DMS153 (cell line): ENCODE measurements at places on chromosomes 4 and X.

- no peak for DNase-seq
Measured at GRCh38 chr4:134812611-134813010, 611.0 kb upstream of the PABPC4L start.

DNA sequence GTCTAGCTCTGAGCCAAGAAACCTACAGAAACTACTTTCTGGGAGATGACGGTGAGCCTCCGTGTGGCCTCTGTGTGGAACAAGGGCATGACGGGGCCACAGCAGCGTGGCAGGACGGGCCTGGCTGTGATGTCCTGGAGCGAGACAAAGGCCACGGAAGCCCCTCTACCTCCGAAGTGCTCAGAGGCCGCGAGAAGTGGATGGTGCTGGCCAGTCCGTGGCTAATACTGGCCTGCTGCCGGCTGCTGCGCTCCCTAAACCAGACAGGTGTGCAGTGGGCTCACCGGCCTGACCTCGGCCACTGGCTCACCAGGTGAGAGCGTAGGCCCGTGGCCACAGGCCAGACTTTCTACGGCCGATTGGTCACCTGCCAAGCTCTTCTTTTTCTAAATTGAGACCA lies 24.6 kb downstream of the PIGG start:
- DNase-seq, result no peak

GRCh38 chr4:122119739-122120138 lies 32.4 kb upstream of the BLTP1 start:
- no peak for DNase-seq

GRCh38 chr4:152850377-152850776 lies 70.6 kb downstream of the ARFIP1 start:
- no peak for DNase-seq

DNA sequence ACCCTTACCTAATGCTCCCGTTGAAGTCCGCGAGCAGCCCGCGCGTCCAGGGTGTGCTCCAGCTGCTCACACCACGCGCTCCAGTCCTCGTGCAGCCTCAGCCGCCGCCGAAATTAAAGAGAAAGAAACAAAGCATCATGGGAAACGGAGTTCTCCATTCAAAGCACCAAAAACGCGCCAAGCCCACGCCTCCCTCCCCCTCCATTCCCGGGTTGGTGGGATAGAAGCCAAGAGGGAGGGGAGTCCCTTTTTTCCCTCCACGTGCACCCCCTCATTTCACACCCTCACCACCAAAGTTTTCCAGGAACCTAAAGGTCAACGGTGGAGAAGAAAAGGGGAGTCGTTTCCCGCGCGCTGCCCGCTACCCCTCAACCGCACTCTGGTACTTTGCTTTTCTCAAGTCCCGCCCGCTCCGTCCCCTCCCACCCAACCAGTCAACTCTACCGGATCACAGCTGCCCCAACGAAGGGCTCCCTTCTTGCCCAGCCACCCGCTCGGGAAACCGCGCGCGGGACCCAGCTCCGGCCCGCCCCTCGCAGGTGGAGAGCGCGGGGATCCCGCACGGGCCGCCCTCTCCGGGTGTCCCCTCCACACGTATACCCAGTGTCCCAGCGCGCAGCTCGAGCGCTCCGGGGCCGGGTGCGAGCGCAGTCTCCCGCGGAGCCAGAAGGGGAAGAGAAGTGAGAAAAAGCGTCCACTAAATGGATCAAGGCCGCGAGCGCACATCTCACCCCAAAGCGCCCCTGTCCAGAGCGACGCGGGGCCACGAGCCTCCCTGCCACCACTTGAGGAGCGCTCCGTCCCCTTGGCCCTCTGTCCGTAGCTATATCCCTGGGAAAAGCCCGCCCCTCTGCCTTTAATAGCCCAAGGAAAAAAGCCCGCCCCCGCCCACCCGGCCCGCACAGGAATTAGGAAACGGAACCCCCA lies 65.1 kb upstream of the CCDC160 start:
- no peak for DNase-seq

GRCh38 chr4:183492791-183493222 lies 12.1 kb upstream of the ING2 start:
- no peak for DNase-seq

- DNase-seq, result peak; percentile 25
Measured at GRCh38 chr4:52870225-52870624, 8.1 kb downstream of the RASL11B start.

- no peak for DNase-seq
Measured at GRCh38 chrX:107773206-107773605, 2.4 kb downstream of the TSC22D3 start.

GRCh38 chr4:5126857-5127256 lies 75.6 kb downstream of the STK32B start:
- DNase-seq, result no peak

GRCh38 chr4:76738086-76738931 lies 159.6 kb downstream of the SOWAHB start:
- DNase-seq, result no peak

- no peak for DNase-seq
Measured at GRCh38 chr4:112290341-112290740, 4.6 kb upstream of the TIFA start.

DNA sequence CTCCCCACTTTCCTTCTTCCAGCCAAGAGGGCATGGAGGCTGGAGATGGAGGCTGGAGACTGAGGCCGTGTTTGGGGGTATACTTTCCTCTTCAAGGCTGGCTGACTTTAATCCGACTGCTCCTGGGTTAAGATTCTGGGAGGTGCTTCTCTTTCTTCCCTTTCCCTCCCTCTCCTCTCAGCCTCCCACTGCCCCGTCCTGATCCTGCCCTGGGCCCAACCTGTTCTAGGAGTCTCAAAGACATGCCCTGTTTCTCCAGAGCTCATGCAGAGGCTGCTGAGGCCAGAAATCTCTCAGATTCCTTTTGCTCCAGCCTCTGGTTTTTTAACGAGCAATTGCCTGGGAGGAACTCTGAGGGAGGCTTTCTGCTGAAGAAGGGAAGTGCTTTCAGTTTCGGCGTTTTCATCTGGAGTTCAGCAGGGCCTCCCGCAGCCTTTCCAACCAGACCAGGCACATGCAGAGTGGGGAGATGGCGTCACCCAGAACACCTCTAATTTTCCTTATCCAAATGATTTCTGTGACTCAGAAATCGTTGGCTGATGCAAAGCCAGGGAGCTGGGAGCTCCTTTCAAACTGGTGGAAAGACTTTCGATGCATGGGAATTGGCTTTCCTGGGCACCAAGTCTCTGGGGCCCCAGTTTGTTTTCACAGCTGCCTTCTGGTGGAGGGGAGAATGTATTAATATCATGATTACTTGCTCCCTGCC lies 34.5 kb upstream of the FAM9C start:
- DNase-seq, result no peak

- no peak for DNase-seq
Measured at GRCh38 chr4:54662901-54663585, 5.3 kb downstream of the KIT start.

- no peak for DNase-seq
Measured at GRCh38 chr4:180380733-180381132, 1862.5 kb upstream of the TENM3 start.

- no peak for DNase-seq
Measured at GRCh38 chr4:53059871-53060270, 197.8 kb downstream of the RASL11B start.
